ENCODE measurements at places on chromosomes 3 and 15.

- DNase-seq: no peak
Measured at GRCh38 chr3:72996121-72996472, 514 bp upstream of the PPP4R2 start.

GRCh38 chr3:79002465-79003372 is 765.1 kb downstream of the ROBO1 start:
- DNase-seq: no peak

- DNase-seq: no peak
Measured at GRCh38 chr3:134857776-134858362, 62.8 kb downstream of the EPHB1 start.

- DNase-seq: no peak
Measured at GRCh38 chr15:33988384-33988783, 20.1 kb downstream of the CHRM5 start.

DNA sequence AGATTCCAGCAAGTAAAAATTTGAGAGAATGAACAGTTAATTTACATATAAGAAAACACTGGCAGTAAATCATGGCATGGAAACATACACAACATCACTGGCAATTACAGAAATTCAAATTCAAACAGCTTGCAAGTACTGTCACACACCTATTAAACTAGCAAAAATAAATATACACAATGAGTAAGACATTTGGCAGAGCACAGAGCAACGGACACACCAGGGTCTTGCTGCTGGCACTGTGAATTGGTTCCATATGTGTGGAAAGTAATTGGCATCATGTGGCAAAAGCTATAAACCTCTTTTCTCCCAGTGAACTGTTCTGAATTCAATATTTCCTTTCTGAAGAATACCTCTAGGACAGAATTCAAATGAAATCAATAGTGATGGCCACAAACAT is 78.3 kb downstream of the LRRK1 start:
- no peak for DNase-seq

GRCh38 chr15:75178938-75179745 is 22.5 kb upstream of the C15orf39 start:
- DNase-seq: no peak

- no peak for DNase-seq
Measured at GRCh38 chr15:51119120-51119519, 24.4 kb upstream of the TNFAIP8L3 start.

- no peak for DNase-seq
Measured at GRCh38 chr3:99373088-99373845, 265.1 kb upstream of the COL8A1 start.

- DNase-seq: no peak
Measured at GRCh38 chr15:62392376-62392775, 227.3 kb upstream of the C2CD4B start.

GRCh38 chr3:113829576-113830354 is 8.8 kb upstream of the GRAMD1C start:
- DNase-seq: no peak

- no peak for DNase-seq
Measured at GRCh38 chr3:189967254-189967865, 153.3 kb downstream of the P3H2 start.

DNA sequence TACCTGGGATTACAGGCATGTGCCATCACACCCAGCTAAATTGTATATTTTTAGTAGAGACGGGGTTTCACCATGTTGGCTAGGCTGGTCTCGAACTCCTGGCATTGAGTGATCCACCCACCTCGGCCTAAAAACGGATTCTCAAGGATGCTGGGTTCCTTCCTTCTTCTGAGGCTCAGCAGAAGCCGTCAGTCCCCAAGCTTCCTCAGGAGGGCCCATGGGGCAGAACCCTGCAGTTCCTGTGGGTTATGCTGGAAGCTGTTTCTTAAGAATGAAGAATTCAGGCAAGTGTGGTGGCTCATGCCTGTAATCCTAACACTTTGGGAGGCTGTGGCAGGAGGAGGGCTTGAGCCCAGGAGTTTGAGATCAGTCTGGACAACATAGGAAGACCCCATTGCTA is 29.0 kb upstream of the ZNF710 start:
- no peak for DNase-seq

DNA sequence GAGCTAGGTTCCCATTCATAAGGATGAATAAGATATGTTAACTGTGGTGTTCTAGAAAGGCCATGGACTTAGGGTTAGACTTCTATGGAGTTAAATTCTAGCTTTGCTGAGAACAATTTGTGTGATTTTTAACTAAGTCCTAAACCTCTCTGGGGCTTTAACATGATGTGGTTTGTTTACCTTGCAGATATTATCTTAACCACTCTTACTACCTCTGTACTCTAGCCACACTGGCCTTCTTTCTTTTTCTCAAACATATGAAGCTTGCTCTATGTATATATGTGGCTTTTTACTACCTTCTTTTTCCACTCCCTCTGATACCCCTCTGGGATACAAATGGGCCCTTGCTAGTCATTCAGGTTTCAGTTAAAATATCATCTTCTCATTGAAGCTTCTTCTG is 108.4 kb downstream of the ZNF609 start:
- no peak for DNase-seq

- DNase-seq: no peak
Measured at GRCh38 chr15:83734487-83734886, 80.6 kb downstream of the ADAMTSL3 start.

- DNase-seq: no peak
Measured at GRCh38 chr15:57685306-57686095, 21.0 kb upstream of the POLR2M start.

DNA sequence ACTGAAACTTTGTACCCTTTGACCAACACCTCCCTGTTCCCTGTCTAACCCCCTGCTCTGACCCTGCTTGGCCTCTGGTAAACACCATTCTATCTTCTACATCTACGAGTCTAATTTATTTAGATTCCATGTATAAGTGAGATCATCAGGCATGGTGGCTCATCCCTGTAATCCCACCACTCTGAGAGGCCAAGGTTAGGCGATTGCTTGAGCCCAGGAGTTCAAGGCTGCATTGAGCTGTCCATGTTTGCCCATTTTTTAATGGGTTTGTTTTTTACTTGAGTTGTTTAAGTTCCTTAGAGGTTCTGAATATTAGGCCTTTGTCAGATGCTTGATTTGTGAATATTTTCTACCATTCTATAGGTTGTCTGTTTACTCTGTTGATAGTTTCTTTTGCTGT is 16.9 kb downstream of the FBXW12 start:
- DNase-seq: no peak
